ENCODE measurements at places on chromosomes 5 and 9.

DNA sequence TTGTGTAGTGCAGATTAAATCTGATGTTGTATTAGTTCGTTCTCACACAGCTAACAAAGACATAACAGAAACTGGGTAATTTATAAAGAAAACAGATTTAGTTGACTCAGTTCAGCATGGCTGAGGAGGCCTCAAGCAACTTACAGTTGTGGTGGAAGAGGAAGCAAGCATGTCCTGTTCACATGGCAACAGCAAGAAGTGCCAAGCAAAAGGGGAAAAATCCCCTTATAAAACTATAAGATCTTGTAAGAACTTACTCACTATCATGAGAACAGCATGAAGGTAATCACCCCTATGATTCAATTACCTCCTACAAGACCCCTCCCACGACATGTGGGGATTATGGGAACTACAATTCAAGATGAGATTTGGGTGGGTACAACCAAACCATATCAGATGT is 238.6 kb upstream of the PRR16 start:
- no peak for DNase-seq

DNA sequence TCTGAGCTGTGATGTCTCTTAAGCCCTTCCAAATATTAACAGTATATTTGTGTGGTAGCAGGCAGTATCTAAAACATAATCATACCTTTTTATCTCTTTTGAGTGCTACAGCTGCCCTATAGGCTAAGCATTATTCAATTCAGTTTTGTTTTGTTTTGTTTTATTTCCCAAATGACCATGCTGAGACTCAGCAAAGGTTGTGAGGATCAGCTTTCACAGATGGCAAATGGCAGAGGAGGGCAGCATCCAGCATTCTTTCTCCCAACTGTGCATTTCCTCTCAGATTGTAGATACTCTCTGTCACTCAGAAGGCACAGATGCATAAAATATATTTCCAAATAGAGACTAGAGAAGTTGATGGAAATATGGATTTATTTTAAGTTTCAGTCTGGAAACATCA is 90.7 kb downstream of the DAPK1 start:
- no peak for DNase-seq

DNA sequence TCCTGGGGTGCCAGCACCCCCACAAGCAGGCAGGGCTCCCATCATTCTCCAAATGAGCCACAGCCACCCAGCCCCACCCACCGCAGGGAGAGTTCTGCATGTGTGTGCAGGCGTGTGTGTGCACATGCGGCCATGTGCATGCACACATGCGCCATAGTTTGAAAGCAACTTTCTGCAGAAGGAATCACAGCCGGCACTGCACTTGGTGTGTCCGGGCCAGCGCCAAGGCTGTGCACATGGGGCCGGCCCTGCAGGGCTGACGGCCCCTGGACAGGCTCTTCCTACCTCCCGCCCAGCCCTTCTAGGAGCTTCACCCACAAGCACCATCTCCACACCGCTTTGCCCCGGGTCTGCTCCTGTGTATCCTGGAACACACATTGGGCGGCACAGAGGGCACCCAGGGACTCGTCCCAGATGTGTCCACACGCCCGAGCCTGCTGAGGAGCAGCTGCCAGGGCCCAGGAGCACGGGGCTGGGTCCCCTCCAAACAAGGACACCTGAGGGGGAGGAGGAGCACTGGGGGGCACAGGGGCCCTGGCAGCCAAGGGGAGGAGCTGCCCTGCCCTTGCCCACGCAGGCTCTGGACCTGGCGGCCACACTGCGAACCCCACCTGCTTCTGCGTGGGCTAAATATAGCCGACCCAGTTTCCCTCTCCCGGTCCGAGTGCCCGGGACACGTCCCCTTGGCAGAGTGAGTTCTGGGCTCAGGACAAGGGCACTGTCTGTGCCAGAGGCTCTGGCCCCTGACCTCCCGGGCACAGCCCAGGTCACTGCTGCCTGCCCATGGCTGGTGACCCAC is 19.1 kb downstream of the TPPP start:
- DNase-seq: no peak

DNA sequence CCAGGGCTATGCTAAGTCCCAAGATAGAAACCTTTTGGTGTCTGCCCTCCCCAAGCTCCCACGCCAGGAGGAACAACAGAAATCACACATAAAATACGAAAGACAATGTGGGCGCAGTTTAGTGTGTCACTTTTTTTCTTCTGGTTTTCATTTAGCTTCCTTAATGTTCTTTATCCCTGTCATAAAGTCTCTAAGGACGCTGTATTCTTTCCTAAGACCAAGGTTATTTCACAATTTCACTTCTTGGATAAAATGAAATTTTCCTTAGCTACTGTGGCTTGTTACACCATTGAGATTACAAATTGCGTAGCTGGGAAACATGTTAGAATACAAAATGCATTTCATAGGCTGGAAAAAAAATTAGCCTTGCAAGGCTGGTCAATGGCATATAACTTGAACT is 85.4 kb downstream of the GLIS3 start:
- no peak for DNase-seq

GRCh38 chr9:118457171-118458000 is 753.2 kb downstream of the TLR4 start:
- no peak for DNase-seq

- DNase-seq: peak; percentile 8
These were observed 33.3 kb upstream of the ABCA1 start for GRCh38 chr9:104961238-104961637.

- no peak for DNase-seq
These were observed 1185.1 kb upstream of the C9orf72 start for GRCh38 chr9:28758341-28758740.

GRCh38 chr9:78713614-78714405 is 416.9 kb downstream of the PSAT1 start:
- DNase-seq: no peak

- DNase-seq: no peak
These were observed 16.4 kb upstream of the SPINK6 start for GRCh38 chr5:148186248-148187003.

DNA sequence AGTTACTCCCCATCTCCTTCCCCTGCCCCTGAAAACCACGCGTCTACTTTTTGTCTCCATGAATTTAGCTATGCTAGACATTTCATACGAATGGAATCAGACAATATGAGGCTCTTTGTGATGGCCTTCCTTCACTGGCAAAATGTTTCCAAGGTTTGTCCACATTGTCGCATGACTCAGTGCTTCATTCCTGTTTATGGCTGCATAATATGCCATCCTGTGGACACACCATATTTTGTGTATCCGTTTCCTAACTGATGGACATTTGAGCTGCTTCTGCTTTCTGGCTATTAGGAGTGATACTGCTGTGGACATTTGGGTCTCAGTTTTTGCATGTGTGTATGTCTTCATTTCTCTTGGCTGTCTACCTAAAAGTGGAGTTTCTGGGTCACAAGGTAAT is 14.5 kb downstream of the NTNG2 start:
- DNase-seq: no peak

DNA sequence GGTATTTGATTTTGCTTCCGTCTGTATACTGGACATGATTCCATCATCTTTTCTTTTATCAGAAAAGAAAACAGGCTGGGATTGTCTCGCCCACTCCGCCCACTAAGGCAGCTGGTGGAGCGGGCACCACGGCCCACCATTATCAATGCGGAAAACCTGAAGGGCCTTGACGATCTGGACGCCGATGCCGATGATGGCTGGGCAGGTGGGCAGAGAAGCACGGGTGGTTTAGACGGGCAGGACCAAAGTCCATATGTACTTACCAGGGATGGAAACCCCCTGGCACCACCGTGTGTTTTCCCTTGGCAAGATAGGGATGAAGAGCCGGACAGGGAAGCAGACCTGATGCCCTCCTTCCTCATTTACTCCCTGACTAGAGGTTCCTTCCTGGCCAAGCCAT is 53.7 kb downstream of the PRRC2B start:
- no peak for DNase-seq

DNA sequence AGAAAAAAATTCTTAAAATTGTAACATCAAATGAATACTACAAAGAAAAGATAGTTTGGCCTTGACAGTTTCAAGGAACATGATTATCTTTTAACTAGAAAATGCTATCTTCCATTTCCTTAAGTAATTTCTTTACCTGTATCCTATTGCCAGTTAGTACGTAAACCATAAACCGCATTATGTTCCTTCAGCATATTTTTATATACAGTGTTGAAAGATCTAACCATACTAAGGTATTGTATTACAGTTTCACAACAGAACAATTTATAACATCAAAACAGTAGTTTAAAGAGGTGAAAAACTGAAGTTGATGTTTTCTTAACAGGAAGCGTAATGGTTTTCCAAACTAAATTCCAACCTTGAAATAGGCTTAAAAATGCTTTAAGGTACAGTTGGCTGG is 45.1 kb downstream of the GLRX start:
- DNase-seq: no peak

- no peak for DNase-seq
These were observed 1.8 kb upstream of the PROB1 start for GRCh38 chr5:139396691-139397090.

- no peak for DNase-seq
These were observed 649.8 kb downstream of the CETN3 start for GRCh38 chr5:89759802-89760201.

- no peak for DNase-seq
These were observed 155.4 kb upstream of the MAP3K1 start for GRCh38 chr5:56659971-56660370.

GRCh38 chr9:86790805-86791204 is 156.5 kb downstream of the GAS1 start:
- no peak for DNase-seq

DNA sequence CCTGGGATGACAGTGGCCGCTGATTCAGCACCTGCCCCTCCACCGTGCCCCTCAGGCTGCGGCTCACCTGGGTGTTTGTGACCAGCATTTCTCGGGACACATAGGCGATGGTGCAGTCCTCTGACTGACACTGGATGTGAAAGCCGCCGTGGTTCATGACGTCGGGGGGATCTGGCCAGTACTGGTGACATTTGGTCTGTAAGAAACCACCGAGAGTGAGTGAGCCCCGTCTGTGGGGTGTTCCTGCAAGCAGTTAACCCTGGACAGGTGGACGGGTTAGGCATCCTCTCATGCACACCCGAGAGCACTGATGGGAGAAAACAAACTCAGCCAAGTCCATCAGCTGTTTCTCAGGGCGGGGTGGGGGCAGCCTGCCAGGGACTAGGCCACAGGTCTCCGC is 62.5 kb upstream of the EPB41L4B start:
- no peak for DNase-seq

GRCh38 chr9:104586496-104587180 is 12.6 kb downstream of the OR13C5 start:
- DNase-seq: no peak

GRCh38 chr5:149546974-149547373 is 4.3 kb downstream of the CSNK1A1 start:
- no peak for DNase-seq

DNA sequence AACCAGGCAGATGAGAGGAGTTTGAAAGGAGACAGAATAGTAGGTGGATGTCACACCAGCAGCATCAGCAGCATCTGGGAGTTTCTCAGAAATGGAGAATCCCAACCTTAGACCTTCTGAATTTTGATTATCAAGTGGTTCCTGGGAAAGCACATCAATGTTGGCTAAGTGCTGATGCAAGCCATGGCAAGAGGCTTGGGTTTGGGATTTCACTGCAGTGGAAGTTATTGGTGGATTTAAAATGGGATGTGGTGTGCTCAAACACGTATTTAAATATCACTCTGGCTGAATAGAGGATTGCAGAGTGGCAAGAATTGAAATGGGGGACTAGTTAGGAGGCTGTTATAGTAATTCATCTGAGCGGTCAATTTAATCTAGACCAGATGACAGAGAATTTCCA is 387.8 kb upstream of the WWC1 start:
- DNase-seq: no peak

DNA sequence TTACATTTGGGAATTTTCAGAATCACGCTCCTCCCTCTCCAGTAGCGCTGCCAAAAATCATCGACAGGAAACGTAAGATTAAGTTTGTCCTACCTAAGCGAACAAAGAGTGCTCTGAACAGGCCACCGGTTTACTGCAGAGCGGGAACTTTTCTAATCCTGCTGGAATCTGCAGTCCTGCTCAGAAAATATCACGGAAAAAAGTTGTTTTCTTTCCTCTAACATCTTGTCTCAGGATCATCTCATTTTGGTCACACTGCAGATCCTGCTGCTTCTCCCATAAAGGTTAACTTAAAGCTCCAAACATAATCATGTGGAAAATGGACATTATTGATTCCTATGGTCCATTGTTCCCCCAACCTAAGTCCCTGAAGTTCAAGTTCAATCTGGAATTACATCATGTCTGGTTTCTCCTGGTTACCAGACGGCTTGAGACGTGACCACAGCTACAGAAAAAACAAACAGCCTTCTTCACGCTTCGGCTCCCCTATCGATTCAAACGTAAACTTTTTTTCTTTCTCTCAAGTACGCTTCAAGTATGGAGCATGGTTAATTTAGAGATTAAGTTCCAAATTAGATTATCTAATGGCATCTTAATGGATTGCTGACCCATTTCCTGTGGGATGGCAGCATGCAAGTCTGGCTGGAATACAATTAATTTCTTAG is 217.6 kb downstream of the NFIB start:
- no peak for DNase-seq

DNA sequence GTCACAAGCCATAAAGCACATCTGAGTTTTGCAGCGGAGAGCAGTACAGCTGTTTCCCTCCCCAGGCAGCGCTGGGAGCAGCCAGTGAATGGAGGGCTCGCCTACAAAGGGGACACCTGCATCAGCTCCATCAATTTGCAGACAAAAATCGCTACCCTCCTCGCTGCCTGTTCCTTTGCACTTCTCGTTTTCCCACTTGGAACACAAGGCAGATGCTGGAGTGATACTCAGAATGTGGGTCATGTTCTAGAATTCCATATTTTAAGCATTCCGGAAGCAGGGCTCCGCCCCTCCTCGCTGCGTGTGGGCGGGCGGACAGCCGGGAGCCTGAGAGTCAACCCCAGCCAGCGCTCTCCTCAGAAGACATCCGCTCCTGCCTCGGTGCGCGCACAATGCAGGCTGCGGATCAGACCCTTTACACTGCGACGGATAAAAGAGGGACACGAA is 92.1 kb downstream of the LMNB1 start:
- DNase-seq: peak; percentile 20

DNA sequence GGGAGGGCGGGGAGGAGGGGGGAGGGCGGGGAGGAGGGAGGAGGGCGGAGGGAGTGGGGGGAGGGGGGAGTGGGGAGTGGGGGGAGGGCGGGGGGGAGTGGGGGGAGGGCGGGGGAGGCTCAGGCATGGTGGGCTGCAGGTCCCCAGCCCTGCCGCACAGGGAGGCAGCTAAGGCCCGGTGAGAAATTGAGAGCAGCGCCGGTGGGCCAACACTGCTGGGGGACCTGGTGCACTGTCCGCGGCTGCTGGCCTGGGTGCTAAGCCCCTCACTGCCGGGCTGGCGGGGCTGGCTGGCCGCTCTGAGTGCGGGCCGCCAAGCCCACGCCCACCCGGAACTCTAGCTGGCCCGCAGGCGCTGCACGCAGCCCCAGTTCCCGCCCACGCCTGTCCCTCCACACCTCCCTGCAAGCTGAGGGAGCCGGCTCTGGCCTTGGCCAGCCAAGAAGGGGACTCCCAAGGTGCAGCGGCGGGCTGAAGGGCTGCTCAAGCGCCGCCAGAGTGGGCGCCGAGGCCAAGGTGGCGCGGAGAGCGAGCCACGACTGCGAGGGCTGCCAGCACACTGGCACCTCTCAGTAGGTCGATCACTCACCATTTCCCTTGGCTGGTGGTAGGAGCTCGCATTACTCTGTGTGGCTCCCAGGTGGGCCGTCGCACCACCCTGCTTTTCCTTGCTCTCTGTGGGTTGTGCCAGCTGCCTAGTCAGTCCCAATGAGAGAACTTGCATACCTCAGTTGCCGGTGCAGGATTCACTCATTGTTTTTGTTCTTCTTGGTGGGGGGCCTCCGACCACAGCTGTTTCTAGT is 160.2 kb downstream of the CNTLN start:
- DNase-seq: no peak

GRCh38 chr5:41863871-41864486 is 6.2 kb downstream of the OXCT1 start:
- no peak for DNase-seq

All from activated gamma-delta T cell treated with Interleukin-2 at 50 U/mL for 16 hours (primary cell).